Activated CD4-positive, alpha-beta T cell treated with anti-CD3 and anti-CD28 coated beads, Interleukin-2, amount 10 ng/mL, durations not matched to agents 7 days and 5 days (primary cell): ENCODE measurements at places on chromosomes 5 and 9. TPM values are rescaled to one million over a fixed set of nuclear protein-coding genes. Genes with fewer than 3 reads are reported as not detected.
A peak's percentile ranks its signal among the peaks of the same experiment; 100 is the strongest.

GRCh38 chr5:181044662-181045305 is 4.7 kb downstream of the BTNL9 start:
- H3K36me3 ChIP-seq, result no peaks in the 10 kb centered on the region
- H3K4me3 ChIP-seq, result no peak overlapping the region
- no peak for DNase-seq

GRCh38 chr9:92706218-92706940 is 36.4 kb upstream of the IPPK start:
- peaks cover 34% of the 10 kb centered on the region for H3K4me1 ChIP-seq
- H3K27me3 ChIP-seq, result no peaks in the 10 kb centered on the region
- no peak overlapping the region for H3K4me3 ChIP-seq
- H3K27ac ChIP-seq, result peak overlapping the region; percentile 3

- no peaks in the 10 kb centered on the region for H3K4me1 ChIP-seq
- H3K27me3 ChIP-seq, result peaks cover 40% of the 10 kb centered on the region
Measured at GRCh38 chr5:33934176-33934575, 2.0 kb upstream of the RXFP3 start.

DNA sequence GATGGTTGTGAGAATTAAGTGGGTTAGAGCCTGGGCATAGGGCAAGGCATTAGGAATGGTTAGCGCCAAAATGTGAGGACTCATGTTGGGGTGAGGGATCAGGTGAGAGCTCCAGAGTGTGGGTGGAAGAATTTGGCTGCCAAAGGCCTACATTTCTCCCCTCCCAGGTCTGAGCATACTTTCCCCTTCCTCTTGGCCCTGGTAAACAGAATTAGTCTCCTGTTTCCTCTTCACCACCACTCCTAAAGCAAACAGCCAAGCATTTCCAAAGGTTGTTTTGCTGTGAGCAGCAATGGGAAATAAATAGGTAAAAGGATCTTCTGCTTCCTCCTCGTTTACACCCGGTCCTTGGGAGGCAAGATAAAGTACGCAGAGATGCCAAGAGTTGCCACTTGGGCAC is 132.5 kb downstream of the ZSWIM6 start:
- H3K36me3 ChIP-seq, result no peaks in the 10 kb centered on the region
- no peak overlapping the region for H3K27ac ChIP-seq
- H3K4me3 ChIP-seq, result no peak overlapping the region
- DNase-seq, result no peak

HTR1A gene
- not detected for total RNA-seq

- no peak for DNase-seq
- H3K4me1 ChIP-seq, result no peaks in the 10 kb centered on the region
- no peak overlapping the region for H3K4me3 ChIP-seq
Measured at GRCh38 chr9:18472841-18473251, 1.1 kb upstream of the ADAMTSL1 start.

BTNL3 gene
- total RNA-seq, result not detected

DNA sequence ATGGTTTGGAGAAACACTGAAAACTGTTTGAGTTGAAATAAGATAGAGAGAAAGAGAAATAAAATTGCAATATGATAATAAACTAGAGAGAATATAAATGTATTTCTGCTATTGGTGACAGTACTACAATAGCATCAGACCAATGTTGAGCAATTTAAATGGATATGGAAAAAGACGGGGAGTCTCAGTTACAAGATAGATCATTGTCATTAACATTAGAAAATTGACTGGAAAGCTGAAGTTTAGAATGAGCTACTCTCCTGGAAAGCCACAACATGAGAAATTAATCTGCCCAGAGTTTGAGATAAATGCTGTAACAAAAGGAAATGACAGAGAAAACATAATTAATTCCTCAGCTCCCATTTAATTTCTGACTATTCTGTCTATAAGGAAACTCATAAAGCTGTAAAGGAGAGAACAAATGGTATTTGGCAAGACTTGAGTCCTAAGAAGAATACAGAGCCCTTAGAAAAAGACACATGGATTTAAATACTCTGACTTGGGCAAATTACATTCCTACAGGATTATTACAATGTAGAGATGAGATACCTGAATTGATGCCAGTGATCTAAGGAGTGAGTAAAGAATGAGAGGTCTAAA is 624.5 kb upstream of the CHD1 start:
- no peak overlapping the region for H3K27ac ChIP-seq
- H3K36me3 ChIP-seq, result no peaks in the 10 kb centered on the region
- H3K4me1 ChIP-seq, result no peaks in the 10 kb centered on the region
- no peak overlapping the region for H3K4me3 ChIP-seq

- no peak for DNase-seq
- no peaks in the 10 kb centered on the region for H3K4me1 ChIP-seq
- no peaks in the 10 kb centered on the region for H3K27me3 ChIP-seq
- no peak overlapping the region for H3K4me3 ChIP-seq
Measured at GRCh38 chr5:92944337-92944736, 636.7 kb downstream of the NR2F1-AS1 start.

GRCh38 chr9:134783699-134784039 is 96.9 kb upstream of the FCN2 start:
- no peak overlapping the region for H3K27ac ChIP-seq
- H3K4me3 ChIP-seq, result no peak overlapping the region
- no peaks in the 10 kb centered on the region for H3K4me1 ChIP-seq
- no peak for DNase-seq
- H3K27me3 ChIP-seq, result no peaks in the 10 kb centered on the region

LRRC19 gene
- total RNA-seq, result not detected
